Central memory CD8-positive, alpha-beta T cell (primary cell): ENCODE measurements at places on chromosomes 3 and 15.

- DNase-seq: no peak
- no peak overlapping the region for H3K4me3 ChIP-seq
- peaks cover 15% of the 10 kb centered on the region for H3K27me3 ChIP-seq
- H3K27ac ChIP-seq: no peak overlapping the region
- no peaks in the 10 kb centered on the region for H3K4me1 ChIP-seq
- H3K36me3 ChIP-seq: no peaks in the 10 kb centered on the region
Observed at GRCh38 chr3:13628432-13628831, 79.5 kb downstream of the FBLN2 start.

DNA sequence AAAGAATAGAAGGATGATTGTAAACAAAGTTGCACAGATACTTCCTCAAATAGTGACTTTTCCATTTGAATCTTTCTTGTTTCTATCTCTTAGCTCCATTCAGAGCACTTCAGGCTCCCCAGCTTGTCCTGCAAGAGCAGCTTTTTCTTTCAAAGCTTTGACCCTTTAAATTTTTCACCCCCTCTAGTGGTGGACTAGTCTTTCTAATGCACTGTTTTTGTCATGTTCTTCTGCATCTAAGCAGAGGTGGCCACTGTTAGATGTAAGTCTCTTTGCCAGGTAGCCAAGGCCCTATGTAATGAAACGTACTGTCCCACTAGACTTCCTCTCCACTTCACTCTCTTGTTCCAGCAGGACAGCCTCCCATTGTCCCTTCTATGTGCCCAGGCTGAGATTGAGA, 74.0 kb upstream of the MANF start:
- peaks cover 8% of the 10 kb centered on the region for H3K4me1 ChIP-seq
- H3K36me3 ChIP-seq: no peaks in the 10 kb centered on the region
- H3K4me3 ChIP-seq: no peak overlapping the region
- peaks cover 9% of the 10 kb centered on the region for H3K27me3 ChIP-seq
- no peak for DNase-seq
- H3K27ac ChIP-seq: no peak overlapping the region

GRCh38 chr15:64251121-64251520, 88.3 kb upstream of the PPIB start:
- no peaks in the 10 kb centered on the region for H3K36me3 ChIP-seq
- H3K4me3 ChIP-seq: no peak overlapping the region
- H3K4me1 ChIP-seq: peaks cover 31% of the 10 kb centered on the region
- no peaks in the 10 kb centered on the region for H3K27me3 ChIP-seq
- peak; percentile 14 for DNase-seq

DNA sequence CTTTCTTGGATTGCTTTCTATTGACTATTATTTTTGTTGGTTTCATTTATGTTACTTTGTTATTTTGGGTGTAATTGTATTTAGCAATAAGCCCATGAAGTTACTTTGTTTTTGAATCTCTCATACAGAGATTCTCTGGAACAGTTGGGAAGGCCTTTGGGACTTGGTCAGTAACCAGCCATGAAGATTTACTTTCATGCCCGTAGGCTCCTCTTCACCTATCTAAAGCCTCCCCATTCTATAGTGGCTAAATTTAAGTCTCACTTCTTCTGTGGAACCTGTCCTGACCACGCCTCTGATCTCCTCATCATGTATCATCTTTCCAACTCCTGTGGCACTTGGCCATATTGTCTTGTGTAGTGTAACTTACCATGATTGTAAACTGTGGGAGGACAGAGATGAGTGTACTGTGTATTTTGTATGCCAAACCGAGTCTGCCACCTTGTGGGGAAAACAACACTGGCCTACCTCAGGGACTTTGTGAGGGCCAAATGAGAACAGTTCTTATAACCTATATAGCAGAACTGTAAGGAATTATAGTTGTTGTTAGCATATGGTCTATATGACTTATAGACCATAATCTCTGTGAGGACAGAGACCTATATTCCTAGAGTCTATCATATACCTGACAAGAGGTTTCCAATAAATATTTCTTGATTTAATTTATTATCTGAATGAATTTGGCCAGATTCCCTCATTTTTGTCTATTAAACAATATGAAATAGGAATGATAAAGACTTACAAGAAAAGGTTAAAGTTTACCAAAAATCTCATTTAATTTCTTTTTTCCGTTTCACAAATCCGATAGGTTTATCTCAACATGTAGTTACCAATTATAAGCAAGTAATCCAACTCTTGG, 75.0 kb downstream of the STARD9 start:
- no peak overlapping the region for H3K4me3 ChIP-seq
- no peak overlapping the region for H3K27ac ChIP-seq
- H3K27me3 ChIP-seq: no peaks in the 10 kb centered on the region
- H3K36me3 ChIP-seq: peaks cover 2% of the 10 kb centered on the region

- no peaks in the 10 kb centered on the region for H3K36me3 ChIP-seq
- no peak overlapping the region for H3K4me3 ChIP-seq
- H3K4me1 ChIP-seq: no peaks in the 10 kb centered on the region
- H3K27ac ChIP-seq: no peak overlapping the region
Observed at GRCh38 chr3:162643245-162643644, 1146.6 kb downstream of the OTOL1 start.

GRCh38 chr3:152157337-152157736, 111.4 kb upstream of the MBNL1 start:
- no peak overlapping the region for H3K4me3 ChIP-seq
- H3K36me3 ChIP-seq: peaks cover 2% of the 10 kb centered on the region
- H3K27me3 ChIP-seq: no peaks in the 10 kb centered on the region
- H3K4me1 ChIP-seq: peaks cover 6% of the 10 kb centered on the region

DNA sequence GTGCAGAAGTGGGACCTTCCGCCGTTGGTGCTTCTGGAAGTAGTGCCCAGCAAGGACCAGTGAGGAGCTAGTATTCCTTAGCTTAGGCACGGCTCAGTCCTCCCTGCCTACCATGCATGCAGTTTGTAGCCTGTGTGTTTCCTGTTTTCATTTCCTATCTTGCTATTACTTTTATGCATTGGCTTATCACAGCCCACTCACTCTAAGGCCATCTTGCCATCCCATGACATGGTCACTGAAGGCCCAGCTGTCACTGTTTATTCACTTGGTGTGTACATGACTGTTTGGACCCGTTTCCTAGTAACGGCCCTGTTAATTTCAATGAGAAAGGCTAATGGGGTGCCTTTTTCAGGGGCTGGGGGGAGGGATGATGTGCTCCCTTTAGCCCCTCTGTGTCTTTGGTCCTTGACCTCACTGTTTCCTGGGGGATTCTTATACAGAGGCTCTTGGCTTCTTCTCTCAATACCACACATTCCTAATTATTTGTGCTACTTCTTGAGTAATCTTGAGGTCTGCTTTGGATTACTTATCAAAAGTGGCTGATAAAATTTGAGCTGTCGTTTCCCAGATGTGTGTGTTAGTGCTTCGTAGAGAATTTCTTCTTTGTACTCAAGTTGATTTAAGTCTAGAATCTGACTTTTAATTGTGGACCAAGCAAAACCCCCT, 24.5 kb upstream of the TRAK1 start:
- no peak overlapping the region for H3K4me3 ChIP-seq
- peaks cover 1% of the 10 kb centered on the region for H3K36me3 ChIP-seq
- peaks cover 39% of the 10 kb centered on the region for H3K4me1 ChIP-seq
- H3K27ac ChIP-seq: peak overlapping the region; percentile 46

DNA sequence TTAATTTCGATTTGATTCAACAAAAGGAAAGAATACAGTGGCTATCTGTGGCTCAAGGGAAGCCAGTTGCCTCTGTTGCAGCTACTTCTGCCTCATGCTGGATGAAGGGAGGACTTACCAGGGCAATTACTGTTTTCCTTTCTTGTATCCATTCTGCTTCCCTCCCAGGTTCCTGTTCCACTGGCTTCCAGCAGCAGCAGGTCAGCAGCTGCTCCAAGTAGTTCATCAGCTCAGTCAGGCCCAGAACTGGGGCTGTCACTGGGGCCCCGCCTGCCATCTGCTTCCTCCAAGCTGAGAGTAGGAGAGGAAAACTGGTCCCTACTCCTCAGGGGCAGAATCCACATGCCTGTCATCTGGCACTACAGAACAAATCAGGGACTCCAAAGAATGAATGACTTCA, 48.6 kb upstream of the ULK4 start:
- no peak for DNase-seq
- H3K4me1 ChIP-seq: peaks cover 27% of the 10 kb centered on the region

GRCh38 chr3:123765475-123766128, 118.5 kb downstream of the MYLK start:
- DNase-seq: no peak
- H3K36me3 ChIP-seq: peaks cover 2% of the 10 kb centered on the region
- H3K4me1 ChIP-seq: no peaks in the 10 kb centered on the region
- H3K27ac ChIP-seq: no peak overlapping the region
- no peak overlapping the region for H3K4me3 ChIP-seq

GRCh38 chr3:69876073-69876472, 123.5 kb upstream of the SAMMSON start:
- no peak overlapping the region for H3K27ac ChIP-seq
- DNase-seq: no peak
- no peaks in the 10 kb centered on the region for H3K27me3 ChIP-seq
- no peak overlapping the region for H3K4me3 ChIP-seq
- no peaks in the 10 kb centered on the region for H3K4me1 ChIP-seq

DNA sequence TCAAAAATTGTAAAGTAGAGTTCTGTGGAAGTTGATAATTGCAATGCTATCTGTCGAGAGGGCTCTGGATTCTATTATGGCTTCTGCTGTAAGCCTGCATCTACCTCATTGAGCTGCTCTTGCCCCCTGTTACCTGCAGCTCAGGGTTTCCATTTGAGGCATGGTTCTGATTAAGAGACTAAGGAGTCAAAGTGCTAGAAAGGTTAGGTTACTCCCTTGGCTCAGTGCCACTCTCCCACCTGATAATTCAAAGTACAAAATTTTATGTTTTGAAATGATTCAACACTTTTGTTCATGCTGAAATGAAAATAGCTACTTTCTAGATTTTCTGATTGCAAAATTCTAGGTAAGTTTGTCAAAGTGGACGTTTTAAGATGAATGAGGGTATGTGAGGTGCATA, 220.5 kb upstream of the SATB1 start:
- peaks cover 38% of the 10 kb centered on the region for H3K4me1 ChIP-seq
- H3K36me3 ChIP-seq: no peaks in the 10 kb centered on the region
- H3K27me3 ChIP-seq: no peaks in the 10 kb centered on the region
- no peak for DNase-seq
- H3K4me3 ChIP-seq: no peak overlapping the region

DNA sequence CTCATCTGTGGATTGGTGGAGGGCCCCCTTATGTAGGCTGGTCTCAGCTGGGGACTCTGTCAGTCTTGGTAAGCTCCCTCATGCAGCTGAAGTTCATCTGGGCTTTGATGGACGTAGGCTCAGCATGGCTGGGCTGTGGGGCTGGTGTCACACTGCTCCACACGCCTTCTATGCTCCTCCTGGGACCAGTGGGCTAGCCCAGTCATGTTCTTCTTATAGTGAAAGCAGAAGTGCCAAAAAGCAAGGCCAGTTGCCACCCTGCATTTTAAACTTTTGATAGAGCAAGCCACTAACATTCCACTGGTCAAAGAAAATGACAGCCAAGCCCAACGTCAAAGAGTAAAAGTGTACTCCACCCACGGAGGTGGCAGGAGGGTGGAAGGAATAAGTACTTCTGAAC, 165.5 kb downstream of the MEX3B start:
- no peak overlapping the region for H3K4me3 ChIP-seq
- H3K4me1 ChIP-seq: no peaks in the 10 kb centered on the region
- DNase-seq: no peak

DNA sequence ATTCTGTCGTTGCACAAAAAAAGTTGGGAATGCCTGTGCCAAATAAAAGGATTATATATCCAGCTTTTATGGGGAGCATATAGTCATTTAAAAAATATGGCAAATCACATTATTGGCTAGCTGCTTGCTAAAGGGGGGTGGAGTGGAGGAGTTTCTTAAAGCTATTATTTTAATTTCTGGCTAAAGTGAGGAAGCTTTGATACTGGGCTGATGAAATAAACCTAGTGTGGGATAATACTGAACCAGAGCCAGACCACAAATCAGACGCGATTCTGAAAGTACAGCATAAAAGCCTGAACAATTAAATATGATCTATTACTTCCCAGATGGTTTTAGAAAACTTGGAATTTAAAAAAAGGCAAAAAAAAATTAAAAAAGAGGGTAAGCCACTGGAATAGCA, 14.4 kb downstream of the POLR2M start:
- no peaks in the 10 kb centered on the region for H3K27me3 ChIP-seq
- no peak overlapping the region for H3K27ac ChIP-seq
- no peak for DNase-seq
- no peaks in the 10 kb centered on the region for H3K4me1 ChIP-seq
- peaks cover 16% of the 10 kb centered on the region for H3K36me3 ChIP-seq

DNA sequence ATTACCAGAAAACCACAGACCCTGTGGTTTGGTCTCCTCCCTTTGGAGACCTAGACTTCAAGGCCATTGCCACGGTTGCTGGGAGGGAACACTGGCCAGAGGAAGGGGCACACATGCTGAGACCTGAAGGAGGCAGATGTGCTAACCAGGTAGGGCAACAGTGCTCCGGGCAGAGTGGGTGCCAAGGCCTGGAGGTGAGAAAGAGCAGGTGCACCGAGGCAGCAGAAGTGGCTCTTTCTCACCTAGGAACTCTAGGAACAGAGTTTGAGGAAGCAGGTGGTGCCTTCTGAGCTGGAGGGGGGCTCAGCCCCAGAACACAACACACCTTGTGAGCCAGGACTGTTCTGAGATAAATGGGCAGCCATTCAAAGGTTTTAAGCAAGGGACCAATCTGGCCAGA, 106.1 kb downstream of the MEGF11 start:
- peaks cover 3% of the 10 kb centered on the region for H3K36me3 ChIP-seq
- H3K27me3 ChIP-seq: peaks cover 64% of the 10 kb centered on the region
- H3K4me1 ChIP-seq: peaks cover 4% of the 10 kb centered on the region
- no peak overlapping the region for H3K4me3 ChIP-seq
- no peak overlapping the region for H3K27ac ChIP-seq

DNA sequence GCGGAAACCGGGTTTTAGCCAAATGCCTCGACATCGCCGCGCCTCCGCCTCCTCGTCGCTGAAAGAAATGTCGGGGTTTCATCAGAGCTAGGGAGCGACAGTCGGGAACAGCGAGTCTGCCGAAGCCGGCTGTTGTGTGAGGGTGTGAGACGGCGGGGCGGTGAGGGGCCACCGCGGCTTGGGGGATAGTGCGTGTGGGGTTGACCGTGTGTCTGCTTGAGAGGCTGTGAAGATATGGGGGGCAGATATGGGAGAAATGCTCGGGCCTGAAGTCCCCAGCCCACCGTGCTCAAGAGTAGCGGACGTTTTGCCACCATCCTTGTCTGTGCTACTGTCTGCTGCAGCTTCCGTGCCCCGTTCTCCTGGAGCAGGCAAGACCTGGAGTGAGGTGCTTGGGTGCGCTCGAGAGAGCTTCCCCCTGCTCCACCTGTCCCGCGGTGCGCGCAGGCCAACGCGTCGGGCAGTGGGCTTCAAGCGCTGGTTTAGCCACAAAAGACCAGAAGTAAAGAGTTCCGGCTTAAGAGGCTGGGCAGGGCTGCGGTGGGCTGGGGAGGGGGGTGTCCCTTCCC, 716 bp upstream of the ISLR2 start:
- H3K4me1 ChIP-seq: peaks cover 11% of the 10 kb centered on the region
- no peak overlapping the region for H3K4me3 ChIP-seq
- no peak for DNase-seq
- H3K27me3 ChIP-seq: peaks cover 84% of the 10 kb centered on the region
- no peak overlapping the region for H3K27ac ChIP-seq

- H3K27ac ChIP-seq: no peak overlapping the region
- no peaks in the 10 kb centered on the region for H3K36me3 ChIP-seq
- H3K4me3 ChIP-seq: no peak overlapping the region
- H3K4me1 ChIP-seq: no peaks in the 10 kb centered on the region
- no peak for DNase-seq
Observed at GRCh38 chr3:89043406-89043932, 64.0 kb upstream of the EPHA3 start.
